ENCODE measurements at places on chromosomes 12 and 14. TPM values are rescaled to one million over a fixed set of nuclear protein-coding genes. Genes with fewer than 3 reads are reported as not detected.

- DNase-seq = no peak
These were observed 58.4 kb downstream of the SOX5 start for GRCh38 chr12:23891115-23891514.

GRCh38 chr14:101809671-101810514 lies 48.4 kb downstream of the PPP2R5C start:
- DNase-seq = peak; percentile 79

DNA sequence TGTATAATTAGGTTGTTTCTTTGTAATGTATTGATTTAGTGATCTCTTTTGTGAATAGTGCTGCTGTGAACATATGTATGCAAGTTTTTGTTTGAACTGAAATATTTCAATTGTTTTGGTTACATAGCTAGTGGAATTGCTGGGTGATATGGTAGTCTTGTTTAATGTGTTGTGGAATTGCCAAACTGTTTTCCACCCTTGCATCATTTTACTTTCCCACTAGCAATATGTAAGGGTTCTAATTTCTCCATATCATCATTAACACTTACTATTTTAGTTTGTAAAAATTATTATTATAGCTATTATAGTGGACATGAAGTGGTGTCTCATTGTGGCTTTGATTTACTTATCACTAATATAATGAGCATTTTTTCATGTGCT lies 5.9 kb downstream of the G2E3 start:
- no peak for DNase-seq

DNA sequence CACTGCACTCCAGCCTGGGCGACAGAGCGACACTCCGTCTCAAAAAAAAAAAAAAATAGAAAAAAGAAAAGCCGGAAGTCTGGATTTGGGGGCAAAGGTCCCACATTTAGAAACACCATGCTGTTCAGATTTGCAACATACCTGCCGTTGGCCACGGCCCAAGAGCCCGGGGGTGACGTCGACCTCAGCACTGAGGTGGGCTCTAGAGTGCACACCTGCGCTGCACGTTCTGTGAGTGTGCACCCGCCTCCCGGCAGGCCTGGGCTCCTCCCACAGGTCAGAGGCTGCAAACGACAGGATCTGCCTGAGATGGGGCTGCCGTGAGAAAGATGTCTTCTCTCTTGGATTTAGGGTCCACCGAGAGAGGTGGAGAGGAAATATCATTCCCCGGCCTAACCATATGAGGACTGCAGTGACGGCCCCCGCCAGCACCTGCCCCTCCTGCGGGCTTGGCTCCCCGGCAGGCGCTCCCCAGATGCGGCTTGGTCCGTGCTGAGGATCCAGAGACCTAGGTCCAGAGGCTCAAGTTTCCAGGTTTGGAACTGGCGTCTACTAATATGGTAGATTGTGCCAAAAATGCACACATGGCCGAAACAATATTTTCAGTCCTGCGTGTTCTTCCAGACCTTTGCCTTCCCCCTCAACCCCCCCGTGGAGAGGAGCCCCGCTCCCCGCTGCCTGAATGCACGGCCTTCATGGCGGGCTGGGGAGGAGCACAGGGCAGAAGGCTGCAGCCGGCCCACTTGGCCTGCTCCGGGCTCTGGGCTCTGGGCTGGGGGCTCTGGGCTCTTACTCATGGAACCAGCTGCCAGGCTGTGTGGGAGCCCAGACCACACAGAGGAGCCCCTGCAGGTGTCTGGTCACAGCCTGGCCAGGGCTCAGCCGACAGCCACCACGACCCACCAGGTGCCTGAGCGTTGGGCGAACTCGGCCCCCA lies 58.8 kb upstream of the FBRSL1 start:
- no peak for DNase-seq

DNA sequence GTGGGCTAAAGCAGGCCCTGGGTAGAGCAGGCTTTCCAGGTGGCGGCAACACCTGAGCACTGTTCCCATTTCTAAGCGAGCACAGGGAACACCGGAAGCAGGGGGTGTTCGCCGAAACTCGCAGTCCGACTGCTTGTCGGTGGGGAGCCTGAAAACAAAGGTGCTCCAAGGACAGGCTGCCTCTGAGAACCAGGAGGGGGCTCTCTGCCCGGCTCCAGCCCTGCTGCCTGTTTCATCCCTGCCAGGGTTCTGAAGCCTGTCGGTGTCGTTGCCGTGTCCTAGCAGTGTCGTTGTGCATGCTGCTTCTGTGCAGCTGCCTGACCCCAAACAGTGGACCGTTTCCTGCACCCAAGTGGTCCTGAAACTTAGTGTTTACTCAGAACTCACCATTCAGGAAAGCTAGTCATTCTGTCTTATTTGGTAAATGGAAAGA lies 21.8 kb downstream of the CCNK start:
- no peak for DNase-seq

GRCh38 chr14:72651081-72651480 lies 242.8 kb downstream of the DPF3 start:
- no peak for DNase-seq

Gene P2RX2
- total RNA-seq = not detected

DNA sequence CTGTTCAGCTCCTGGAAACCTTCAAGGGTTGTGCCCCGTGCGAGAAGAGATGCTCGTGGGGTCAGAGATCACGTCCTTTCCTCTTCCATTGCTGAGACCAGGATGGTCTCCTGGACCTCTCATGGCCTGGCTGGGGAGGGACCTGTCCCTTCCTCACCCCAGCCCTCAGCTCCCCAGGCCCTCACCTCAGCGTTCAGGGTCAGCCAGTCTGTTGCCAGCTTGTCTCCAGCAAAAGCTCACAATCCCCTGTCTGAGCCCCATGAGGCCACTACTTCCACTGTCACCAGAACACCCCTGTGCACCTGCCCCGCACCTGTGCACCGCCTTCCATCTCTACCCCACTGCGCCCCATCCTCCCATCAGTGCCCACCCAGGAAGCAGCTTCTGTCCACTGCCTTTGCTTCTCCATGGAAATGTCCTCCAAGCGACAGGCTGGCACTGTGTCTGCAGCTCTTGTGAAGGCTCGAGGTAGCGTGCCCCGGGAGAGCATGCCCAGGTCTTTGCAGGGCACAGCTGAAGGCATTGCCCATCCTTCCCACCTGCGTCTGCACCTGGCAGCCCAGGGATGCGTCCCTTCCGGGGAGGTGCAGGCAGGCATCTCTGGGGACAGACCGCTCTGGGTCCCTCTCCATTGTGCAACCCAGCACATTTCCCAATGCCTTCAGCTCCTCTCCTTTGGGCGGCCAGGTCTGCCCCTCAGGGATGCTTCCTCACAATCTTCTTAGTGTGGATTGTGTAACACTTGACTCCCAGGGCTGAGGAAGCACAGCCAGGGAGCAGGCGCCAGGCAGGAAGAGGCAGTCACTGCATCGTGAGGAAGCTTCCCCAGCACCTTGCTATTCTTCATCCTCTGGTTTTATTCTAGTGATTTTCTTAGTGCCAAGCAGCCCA lies 179.6 kb downstream of the ADGRD1 start:
- no peak for DNase-seq

DNA sequence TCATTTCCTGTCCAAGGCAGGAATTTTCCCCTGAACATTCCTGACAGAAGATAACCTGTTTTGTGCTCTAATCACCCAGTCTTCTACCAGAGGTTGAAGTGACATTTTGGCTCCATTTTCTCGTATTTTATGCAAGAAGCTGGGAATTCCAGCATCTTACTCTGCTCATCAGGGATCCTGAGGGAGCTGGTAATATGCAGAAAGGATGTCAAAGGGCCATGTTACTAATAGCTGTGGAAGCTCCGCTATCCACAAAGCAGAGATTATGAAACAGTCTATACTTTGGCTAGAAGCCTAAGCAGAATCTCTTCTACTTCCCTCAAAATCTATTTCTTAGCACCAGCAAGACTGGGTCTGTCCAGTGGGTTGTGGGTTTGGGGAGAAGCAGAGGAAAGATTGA lies 613.0 kb downstream of the DIO2 start:
- no peak for DNase-seq
